Body of pancreas (tissue), 4 donors: ENCODE measurements at places on chromosomes 2 and 18.

GRCh38 chr2:216553093-216553478 lies 54.4 kb downstream of the RPL37A start:
- DNase-seq: no peak

GRCh38 chr2:24972315-24972961 lies 683 bp upstream of the DNAJC27 start:
- DNase-seq: peak; percentile 48

GRCh38 chr2:60948926-60949579 lies 67.7 kb downstream of the REL start:
- DNase-seq: no peak

GRCh38 chr2:242038166-242038927 lies 168.8 kb downstream of the RTP5 start:
- no peak for DNase-seq

- DNase-seq: no peak
Measured at GRCh38 chr2:129661935-129662334, 317.5 kb upstream of the RAB6C start.

GRCh38 chr2:229087843-229088516 lies 183.1 kb downstream of the PID1 start:
- no peak for DNase-seq

- no peak for DNase-seq
Measured at GRCh38 chr2:28102455-28102874, 211.9 kb downstream of the BABAM2 start.

DNA sequence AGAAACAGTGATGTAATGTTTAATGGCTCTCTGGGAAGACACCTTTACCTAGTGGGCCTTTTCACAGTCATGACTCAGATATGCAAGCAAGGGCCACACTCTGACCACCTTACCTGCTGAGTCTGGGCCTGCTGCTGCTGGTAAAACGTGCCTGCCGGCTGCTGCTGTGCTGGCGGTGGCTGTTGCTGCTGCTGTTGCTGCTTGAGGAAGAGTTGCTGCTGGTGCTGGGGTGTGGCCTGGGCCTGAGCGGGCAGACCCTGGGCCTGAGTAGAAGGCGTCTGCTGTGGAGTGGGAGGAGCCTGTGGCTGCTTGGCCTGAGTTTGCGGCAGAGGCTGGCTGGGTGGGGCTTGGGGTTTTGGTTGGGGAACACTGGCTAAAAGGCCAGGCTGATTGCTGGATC lies 81.6 kb upstream of the NFU1 start:
- DNase-seq: no peak

DNA sequence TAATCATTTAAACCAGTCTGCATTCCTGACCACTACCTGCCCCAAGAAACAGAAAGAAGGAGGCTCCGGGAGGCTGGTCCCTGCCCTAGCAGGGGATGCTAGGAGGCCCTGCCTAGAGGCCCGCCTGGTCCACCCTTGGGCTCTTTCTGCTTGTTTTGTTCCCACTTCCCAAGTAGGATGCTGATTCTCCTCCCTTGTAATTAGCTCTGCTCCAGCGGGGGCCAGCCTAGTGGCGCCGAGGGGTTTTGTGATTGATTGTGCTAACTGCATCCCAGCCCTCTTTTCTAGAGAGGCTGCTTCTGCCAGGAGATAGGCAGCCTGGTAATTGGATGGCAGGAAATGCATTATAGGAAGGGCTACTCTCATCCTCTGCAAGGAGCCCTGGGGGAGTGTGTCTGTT lies 220.0 kb downstream of the LOXHD1 start:
- DNase-seq: no peak

- no peak for DNase-seq
Measured at GRCh38 chr2:13660231-13660630, 943.5 kb downstream of the TRIB2 start.
